ENCODE measurements at places on chromosomes 11 and 22. TPM values are rescaled to one million over a fixed set of nuclear protein-coding genes. Genes with fewer than 3 reads are reported as not detected.
A peak's percentile ranks its signal among the peaks of the same experiment; 100 is the strongest.

DNA sequence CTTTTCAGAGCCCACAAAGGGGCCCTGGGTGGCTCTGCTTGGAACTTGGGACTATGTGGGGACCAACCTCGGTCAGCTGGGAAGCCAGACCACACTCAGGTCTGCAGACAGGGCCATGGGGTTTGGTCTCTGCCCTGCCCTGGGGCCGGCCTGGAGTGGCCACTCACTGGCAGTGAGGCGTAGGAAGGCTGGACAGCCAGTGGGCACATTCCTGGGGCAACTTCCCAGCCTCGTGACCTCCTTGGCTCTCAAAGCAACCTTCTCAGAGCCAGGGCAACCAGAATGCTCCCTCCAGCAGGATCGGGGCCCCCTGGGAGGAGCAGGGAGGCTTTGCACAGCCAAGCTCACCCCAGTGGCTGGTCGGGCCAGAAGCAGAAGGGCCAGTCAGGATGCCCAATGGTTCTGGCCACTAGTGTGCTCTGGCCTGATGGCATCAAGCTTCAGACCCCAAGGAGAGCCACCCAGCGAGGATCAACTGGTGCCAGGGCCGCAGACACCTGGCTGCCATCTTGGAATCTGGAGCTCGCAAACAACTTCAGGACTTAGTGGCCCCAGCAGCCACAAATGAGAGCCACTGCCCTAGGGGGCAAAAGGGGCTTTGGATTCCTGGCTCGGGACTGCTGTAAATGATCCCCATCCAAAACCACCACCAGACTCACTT, 87.1 kb downstream of the MYEOV start:
- H3K27me3 ChIP-seq: no peaks in the 10 kb centered on the region
- peak; percentile 14 for DNase-seq
- no peak overlapping the region for H3K4me3 ChIP-seq
- H3K4me1 ChIP-seq: no peaks in the 10 kb centered on the region
- no peaks in the 10 kb centered on the region for H3K36me3 ChIP-seq
- H3K27ac ChIP-seq: no peak overlapping the region

- H3K4me3 ChIP-seq: no peak within 1 kb of the TSS
- DNase-seq: peak; percentile 98
- H3K27ac ChIP-seq: no peak within 1 kb of the TSS
- peaks cover 23% of the 10 kb centered on the region for H3K4me1 ChIP-seq
Measured at GRCh38 chr11:65498977-65499712, at the start of gene MALAT1. Gene MALAT1, plus strand, starts transcription at chr11:65499045.

- DNase-seq: peak; percentile 77
- H3K4me3 ChIP-seq: peak overlapping the region; percentile 94
- peaks cover 11% of the 10 kb centered on the region for H3K27me3 ChIP-seq
- peaks cover 20% of the 10 kb centered on the region for H3K4me1 ChIP-seq
- peaks cover 4% of the 10 kb centered on the region for H3K36me3 ChIP-seq
Measured at GRCh38 chr11:64305691-64306562, 603 bp downstream of the ESRRA start.

The PLEKHA7 gene
- 2.0 TPM for total RNA-seq

GRCh38 chr11:47981667-47982404, 1.5 kb downstream of the PTPRJ start:
- peak overlapping the region; percentile 86 for H3K27ac ChIP-seq
- peaks cover 12% of the 10 kb centered on the region for H3K27me3 ChIP-seq
- peak; percentile 43 for DNase-seq
- peak overlapping the region; percentile 98 for H3K4me3 ChIP-seq
- H3K4me1 ChIP-seq: peaks cover 37% of the 10 kb centered on the region

DNA sequence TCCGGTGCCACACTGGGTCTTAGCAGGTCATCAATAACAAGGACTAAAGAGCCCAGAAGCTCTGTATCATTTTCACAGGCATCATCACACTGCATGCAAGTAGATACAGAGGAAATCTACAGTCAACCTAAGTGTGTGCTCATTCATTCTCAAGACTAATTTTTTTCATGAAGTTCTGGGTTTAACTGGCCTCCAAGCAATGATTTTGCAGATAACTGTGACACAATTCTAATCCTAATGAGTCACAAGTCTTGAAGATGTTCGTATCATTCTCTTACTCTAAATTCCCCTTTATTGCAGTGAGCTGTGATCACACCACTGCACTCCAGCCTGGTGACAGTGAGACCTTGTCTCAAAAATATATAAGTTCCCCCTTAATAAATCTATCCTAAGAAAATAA, 2.5 kb downstream of the OR52W1 start:
- peaks cover 50% of the 10 kb centered on the region for H3K4me1 ChIP-seq
- no peak overlapping the region for H3K27ac ChIP-seq
- no peaks in the 10 kb centered on the region for H3K27me3 ChIP-seq
- no peak overlapping the region for H3K4me3 ChIP-seq

GRCh38 chr22:19058713-19059451, 63.3 kb downstream of the DGCR2 start:
- peak; percentile 25 for DNase-seq
- H3K27ac ChIP-seq: peak overlapping the region; percentile 39
- H3K4me3 ChIP-seq: no peak overlapping the region
- H3K4me1 ChIP-seq: no peaks in the 10 kb centered on the region

The OR8B3 gene
- total RNA-seq: not detected

The RFPL1 gene
- total RNA-seq: not detected

The CNIH2 gene
- total RNA-seq: 2.7 TPM

GRCh38 chr11:18802381-18803257, 11.0 kb upstream of the PTPN5 start:
- H3K27ac ChIP-seq: no peak overlapping the region
- no peak overlapping the region for H3K4me3 ChIP-seq
- no peaks in the 10 kb centered on the region for H3K4me1 ChIP-seq
- DNase-seq: no peak
- H3K36me3 ChIP-seq: no peaks in the 10 kb centered on the region

GRCh38 chr11:46541593-46542371, 52.0 kb downstream of the AMBRA1 start:
- peaks cover 20% of the 10 kb centered on the region for H3K36me3 ChIP-seq
- DNase-seq: no peak
- no peaks in the 10 kb centered on the region for H3K27me3 ChIP-seq
- H3K4me3 ChIP-seq: no peak overlapping the region

DNA sequence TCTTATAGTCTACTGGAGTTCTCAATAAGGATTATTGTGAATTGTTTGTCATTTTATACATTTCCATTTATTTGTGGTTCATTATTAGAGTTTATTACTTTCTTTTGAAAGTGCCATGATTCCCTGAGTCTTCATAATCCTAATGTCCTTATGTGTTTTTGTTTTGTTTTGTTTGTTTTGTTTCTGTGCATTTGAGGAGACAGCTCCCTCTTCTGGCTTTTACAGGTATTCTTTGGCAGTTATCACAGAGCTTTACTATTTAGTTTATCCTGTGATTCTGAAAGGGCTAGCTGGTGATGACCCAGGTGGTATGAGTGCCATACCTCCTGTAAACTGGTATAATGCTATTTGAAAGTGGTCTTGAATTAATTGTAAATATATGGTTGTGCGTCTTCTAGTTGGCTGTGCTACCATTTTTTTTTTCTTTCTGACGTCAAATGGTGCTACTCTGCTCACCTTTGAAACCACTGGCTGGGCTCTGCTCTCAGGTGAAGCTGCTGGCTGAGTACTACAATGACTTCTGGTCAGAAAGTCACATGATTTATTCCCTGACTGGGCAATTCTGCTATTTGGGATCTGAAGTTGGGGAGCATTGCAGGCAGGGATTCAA, 751.2 kb downstream of the JRKL start:
- H3K4me1 ChIP-seq: no peaks in the 10 kb centered on the region
- H3K36me3 ChIP-seq: no peaks in the 10 kb centered on the region
- H3K4me3 ChIP-seq: no peak overlapping the region
- no peak for DNase-seq
- no peak overlapping the region for H3K27ac ChIP-seq
- H3K27me3 ChIP-seq: no peaks in the 10 kb centered on the region

The NAA40 gene
- 39.7 TPM for total RNA-seq

The DDIAS gene
- total RNA-seq: 8.8 TPM

DNA sequence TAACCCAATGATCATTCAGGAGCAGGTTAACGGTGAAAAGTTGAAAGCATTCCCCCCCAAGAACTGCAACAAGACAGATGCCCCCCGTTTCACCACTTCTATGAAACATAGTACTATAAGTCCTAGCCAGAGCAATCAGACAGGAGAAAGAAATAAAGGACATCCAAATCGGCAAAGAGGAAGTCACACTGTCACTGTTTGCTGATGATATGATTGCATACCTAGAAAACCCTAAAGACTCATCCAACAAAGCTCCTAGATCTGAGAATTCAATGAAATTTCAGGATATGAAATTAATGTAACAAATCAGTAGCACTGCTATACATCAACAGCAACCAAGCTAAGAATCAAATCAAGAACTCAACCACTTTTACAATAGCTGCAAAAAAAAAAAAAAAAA, 32.8 kb downstream of the PIWIL3 start:
- no peak overlapping the region for H3K4me3 ChIP-seq
- no peak overlapping the region for H3K27ac ChIP-seq
- H3K4me1 ChIP-seq: no peaks in the 10 kb centered on the region
- DNase-seq: no peak

- DNase-seq: peak; percentile 62
- H3K27ac ChIP-seq: no peak within 1 kb of the TSS
- peaks cover 74% of the 10 kb centered on the region for H3K27me3 ChIP-seq
- peaks cover 1% of the 10 kb centered on the region for H3K36me3 ChIP-seq
- H3K4me3 ChIP-seq: peak within 1 kb of the TSS; percentile 59
- peaks cover 7% of the 10 kb centered on the region for H3K4me1 ChIP-seq
Measured at GRCh38 chr11:13962562-13963168, at the start of gene SPON1. Gene SPON1, plus strand, starts transcription at chr11:13962723. Its CDS starts 182 bp downstream, at chr11:13962905.

DNA sequence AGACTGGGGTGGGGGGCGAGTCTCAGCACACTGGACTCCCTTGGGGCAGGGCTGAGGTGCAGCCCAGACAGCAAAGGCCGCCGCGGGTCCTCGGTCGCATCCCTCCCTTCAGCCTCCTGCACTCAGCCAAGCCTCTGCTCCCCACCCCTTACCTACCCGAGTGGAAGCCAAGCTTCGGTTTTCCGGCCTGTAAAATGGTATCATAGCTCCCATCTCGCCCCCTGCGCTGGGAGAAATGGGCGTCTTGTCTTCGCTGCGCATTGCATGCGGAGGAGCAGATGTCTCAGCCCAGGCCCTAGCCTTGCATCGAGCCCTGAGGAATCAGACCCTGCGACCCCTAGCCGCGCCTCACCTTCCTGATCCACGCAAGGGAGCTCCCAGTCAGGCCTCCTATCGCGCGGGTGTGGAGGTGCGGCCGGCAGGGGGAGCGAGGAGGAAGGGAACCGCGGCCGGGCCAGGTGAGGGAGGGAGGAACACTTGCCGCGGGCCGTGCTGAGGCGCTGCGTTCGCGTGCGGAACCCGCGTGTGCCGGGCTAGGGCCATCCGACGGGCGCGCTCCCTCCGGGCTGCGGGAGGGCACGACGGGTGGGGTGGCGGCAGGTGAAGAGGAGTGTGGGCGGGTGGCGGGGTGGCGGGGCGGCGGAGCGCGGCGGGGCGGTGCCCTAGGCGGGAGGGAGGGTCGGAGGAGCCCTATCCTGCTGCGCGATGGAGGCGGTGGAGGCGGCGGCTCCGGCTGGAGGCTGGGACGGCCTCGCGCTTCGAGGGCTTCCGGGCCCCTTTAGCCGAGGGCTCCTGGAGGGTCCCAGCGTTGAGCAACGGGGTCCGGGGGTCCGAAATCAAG, 4.1 kb upstream of the TBX1 start:
- H3K36me3 ChIP-seq: no peaks in the 10 kb centered on the region
- peak; percentile 81 for DNase-seq
- H3K27me3 ChIP-seq: peaks cover 55% of the 10 kb centered on the region
- peak overlapping the region; percentile 53 for H3K4me3 ChIP-seq
- peaks cover 17% of the 10 kb centered on the region for H3K4me1 ChIP-seq

GRCh38 chr11:28153586-28153985, 45.4 kb downstream of the METTL15 start:
- DNase-seq: no peak
- H3K27me3 ChIP-seq: no peaks in the 10 kb centered on the region
- no peak overlapping the region for H3K4me3 ChIP-seq

- H3K36me3 ChIP-seq: no peaks in the 10 kb centered on the region
- no peak for DNase-seq
- H3K27ac ChIP-seq: no peak overlapping the region
- no peak overlapping the region for H3K4me3 ChIP-seq
Measured at GRCh38 chr11:27250867-27251665, 111.9 kb downstream of the CCDC34 start.

The P2RX3 gene
- not detected for total RNA-seq

The TRPM5 gene
- not detected for total RNA-seq

DNA sequence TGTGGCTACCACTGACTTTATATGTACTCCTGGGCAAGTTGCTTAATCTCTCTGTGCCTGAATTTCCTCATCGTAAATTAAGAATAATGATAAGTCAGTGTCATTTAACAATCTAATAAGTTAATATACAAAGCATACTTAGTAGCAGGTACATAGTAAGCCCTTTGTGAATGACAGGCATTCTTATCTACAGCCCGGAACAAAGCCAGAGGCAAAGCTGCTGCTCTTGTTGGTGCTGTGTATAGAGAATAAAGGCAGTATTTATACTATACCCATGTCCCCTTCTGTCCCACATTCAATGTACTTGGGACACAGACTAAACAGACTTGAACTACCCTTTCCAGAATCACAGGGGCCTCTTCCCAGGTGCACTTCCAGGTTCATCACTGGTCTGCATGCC, 229.7 kb upstream of the NCAM1 start:
- no peaks in the 10 kb centered on the region for H3K4me1 ChIP-seq
- DNase-seq: no peak
- no peak overlapping the region for H3K27ac ChIP-seq
- H3K27me3 ChIP-seq: peaks cover 4% of the 10 kb centered on the region
- no peaks in the 10 kb centered on the region for H3K36me3 ChIP-seq
- no peak overlapping the region for H3K4me3 ChIP-seq

The APOBEC3F gene
- 41.4 TPM for total RNA-seq

The RAG2 gene
- not detected for total RNA-seq

The OR2AT4 gene
- not detected for total RNA-seq
